Stimulated activated CD8-positive, alpha-beta memory T cell treated with anti-CD3 and anti-CD28 coated beads, Interleukin-15, amount 100 ng/mL, for 24 hours (primary cell): ENCODE measurements at places on chromosomes 11 and 22.

DNA sequence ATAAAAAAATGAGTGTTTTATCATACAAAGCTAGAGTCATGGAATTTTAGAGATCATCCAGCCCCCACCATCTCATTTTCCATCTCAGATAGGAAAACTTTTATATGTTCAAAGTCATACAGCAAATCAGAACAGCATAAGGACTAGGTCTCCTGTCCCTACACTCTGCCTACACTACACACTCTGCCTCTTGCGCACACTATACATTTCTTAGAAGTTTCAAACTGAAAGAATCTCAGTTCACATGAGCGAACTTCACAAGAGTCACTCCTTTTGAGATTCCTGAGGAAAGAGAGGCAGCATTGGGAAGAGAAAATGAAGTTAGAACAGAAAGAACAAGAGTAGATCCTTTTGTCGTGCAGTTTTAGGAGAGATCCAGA, 36.5 kb downstream of the ART5 start:
- DNase-seq: no peak

GRCh38 chr11:67279589-67280340, 9.3 kb upstream of the ANKRD13D start:
- no peak for DNase-seq

- peak; percentile 50 for DNase-seq
Observed at GRCh38 chr22:41301085-41302020, at the start of gene ZC3H7B. TSS of gene ZC3H7B (plus strand) at chr22:41301525. CDS start at chr22:41320661, 19,136 bp downstream.

- no peak for DNase-seq
Observed at GRCh38 chr22:25064894-25065560, 112.5 kb downstream of the KIAA1671 start.

DNA sequence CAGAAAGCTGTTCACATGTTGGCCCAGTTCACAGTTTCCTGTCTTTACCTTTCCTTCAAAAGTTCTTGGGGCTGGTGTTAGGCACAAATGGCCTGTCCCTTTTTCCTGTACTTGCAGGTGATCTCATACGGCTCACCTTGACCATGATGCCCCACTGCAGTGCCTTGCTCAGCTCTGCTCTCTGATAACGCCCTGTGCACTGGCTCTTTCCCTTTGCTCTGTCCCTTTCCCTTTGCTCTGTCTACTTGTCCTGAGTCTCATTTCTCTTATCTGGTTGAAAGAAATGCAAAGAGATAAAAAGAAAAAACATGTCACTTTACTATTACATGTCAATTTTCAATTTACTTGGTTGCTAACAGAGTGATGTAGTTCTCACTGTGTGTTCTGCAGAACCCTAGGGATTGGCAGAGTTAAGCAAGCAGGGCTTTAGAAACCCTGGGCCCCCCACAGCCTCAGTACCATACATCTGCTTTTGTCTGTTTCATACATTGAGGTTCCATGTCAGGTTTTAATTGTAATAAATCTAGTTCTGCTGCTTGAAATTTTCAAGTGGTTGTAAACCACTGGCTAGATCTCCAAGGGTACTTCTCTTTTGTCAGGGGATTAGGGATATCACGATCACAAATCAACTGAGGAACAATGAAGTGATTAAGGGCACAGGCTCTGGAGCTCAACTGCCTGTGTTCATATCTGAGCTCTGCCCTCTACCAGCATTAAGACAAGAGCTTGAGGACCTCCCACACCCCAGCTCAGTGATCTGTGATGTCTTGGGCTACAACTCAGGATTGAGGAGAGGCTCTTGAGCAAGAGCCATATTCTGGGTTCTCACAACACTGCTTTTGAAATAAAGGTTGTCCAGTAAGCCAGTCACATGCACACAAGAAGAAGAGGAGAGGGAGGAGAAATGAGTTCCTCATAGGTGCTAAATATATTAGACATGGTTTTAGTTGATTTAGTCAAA, 16.3 kb upstream of the SORL1 start:
- no peak for DNase-seq

DNA sequence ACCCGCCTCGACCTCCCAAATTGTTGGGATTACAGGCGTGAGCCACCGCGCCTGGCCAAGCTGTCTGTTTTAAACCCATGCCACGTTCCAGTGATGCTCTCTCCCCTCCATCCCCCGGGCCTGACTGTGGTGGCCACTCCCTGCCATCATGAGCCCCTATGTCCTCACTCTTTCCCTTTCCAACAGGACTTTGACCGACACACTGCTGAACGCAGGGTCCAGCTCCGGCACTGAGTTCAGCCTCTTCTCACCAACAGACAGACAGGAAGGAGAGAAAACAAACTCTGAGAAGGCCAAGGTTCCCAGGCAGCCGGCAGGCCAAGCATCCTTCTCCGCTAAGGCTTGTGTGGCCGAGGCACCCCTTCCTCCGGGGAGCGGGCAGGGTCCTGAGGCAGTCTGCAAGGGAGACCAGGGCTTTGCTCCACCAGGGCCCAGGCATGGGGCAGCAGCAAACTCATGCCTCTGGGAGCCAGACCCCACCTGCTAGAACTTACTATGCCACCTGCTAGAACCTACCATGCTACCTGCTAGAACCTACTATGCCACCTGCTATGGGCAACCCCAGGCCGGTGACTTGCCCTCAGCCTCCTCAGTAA, 152.7 kb downstream of the CRYBB2 start:
- no peak for DNase-seq

GRCh38 chr11:92771701-92772100, 197.8 kb upstream of the MTNR1B start:
- DNase-seq: no peak

- DNase-seq: no peak
Observed at GRCh38 chr11:13043912-13044628, 35.0 kb downstream of the RASSF10 start.

- no peak for DNase-seq
Observed at GRCh38 chr22:20380486-20380885, 13.5 kb upstream of the ZNF74 start.

DNA sequence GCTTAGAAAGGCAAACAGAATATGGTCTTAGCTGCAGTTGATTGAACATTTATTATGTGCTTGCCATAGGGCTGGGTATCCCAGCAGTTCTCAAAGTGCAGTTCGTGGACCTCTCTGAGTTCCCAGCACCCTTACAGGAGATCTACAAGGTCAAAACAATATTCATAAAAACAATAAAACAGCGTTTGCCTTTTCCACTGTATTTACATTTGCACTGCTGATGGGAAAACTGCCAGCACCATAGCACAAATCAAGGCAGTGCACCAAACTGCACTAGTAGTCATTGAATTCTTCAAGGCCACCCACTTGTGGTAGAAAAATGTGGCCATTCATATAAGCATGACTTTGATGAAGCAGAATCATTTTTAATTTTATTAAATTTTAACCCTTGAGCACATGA, 128.1 kb downstream of the CCDC34 start:
- no peak for DNase-seq

DNA sequence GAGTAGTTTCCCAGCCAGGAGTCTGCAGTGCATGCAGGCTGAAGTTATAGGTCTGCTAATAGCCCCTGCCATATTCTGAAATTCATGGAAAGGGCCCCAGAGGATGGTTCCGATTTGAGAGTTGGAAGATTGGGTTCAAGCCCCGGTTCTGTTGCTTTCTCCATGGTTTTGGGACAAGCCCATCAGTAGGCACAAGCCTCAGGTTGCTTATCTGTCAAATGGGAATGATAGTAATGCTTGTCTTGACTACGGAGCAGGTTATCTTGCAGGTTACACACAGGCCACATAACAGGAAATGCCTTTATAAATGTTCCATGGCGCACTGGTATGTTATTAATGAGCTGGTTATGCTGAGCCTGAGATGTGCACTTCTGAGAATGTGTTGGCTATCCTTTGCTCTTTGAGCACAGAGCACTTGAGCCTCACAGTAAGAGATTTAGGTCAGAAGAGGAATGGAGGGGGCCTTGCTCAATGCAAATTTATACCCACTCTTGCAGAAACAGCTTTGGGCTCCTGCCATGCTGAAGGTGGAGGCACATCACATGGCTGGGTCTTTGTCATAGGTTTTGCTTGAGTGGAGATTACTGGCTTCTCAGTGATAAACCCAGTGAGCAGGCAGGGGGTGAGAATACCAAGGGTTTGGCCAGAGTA, 47.1 kb downstream of the ZNRF3 start:
- DNase-seq: no peak

- no peak for DNase-seq
Observed at GRCh38 chr11:47943721-47944586, 36.4 kb upstream of the PTPRJ start.

- DNase-seq: no peak
Observed at GRCh38 chr11:15248749-15249148, 134.0 kb downstream of the INSC start.

DNA sequence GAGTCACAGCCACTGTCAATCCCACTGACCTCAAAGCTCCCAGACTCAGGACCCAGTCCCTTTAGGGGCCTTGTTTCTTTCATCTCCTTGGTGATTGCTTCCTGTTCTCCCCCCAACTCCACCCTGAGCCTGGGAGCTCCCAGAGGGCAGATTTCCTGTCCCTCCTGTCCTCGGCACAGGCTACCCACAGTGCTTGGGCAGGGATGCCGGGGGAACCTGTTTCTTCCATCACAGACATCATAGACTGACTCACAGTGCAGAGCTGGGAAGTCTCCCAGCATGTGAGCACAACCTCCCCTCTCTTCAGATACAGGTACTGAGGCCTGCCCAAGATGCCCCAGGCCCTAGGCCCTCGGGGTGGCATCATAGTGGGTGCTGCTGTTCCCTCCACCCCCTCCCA, 16.6 kb downstream of the TRIM29 start:
- no peak for DNase-seq

DNA sequence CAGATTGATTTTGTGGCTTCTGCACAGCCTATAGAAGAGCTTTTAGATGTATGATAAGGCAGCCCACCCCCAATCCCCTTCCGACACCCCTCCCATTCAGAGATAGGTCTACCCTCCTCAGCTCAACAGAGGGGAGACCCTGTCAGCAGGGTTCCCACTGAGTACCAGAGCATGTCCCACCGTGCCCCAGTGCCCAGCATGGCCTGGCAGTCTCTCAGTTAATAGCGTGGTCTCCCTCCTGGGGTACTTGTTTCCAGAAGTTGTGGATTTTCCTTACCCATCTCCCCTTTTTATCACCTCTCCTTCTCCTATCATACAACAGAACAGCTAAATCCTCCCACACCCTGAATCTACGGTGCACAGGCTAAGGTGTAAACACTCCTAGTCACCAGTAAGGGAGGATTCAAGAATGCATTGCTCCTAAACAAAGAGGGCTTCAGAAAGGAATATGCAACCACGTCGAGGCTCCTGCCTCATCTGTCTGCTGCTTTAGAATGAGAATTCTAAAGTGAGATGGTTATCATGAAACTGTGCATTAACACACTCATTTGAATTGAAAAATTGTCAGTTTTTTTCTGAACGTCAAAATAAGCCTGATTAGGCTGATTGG, 6.7 kb downstream of the PLAAT2 start:
- no peak for DNase-seq

- DNase-seq: no peak
Observed at GRCh38 chr11:27471589-27472397, 797 bp downstream of the LGR4 start.

GRCh38 chr11:61855939-61856680, 28.0 kb downstream of the FADS2 start:
- no peak for DNase-seq

- no peak for DNase-seq
Observed at GRCh38 chr11:119537306-119538253, 114.6 kb upstream of the THY1 start.

DNA sequence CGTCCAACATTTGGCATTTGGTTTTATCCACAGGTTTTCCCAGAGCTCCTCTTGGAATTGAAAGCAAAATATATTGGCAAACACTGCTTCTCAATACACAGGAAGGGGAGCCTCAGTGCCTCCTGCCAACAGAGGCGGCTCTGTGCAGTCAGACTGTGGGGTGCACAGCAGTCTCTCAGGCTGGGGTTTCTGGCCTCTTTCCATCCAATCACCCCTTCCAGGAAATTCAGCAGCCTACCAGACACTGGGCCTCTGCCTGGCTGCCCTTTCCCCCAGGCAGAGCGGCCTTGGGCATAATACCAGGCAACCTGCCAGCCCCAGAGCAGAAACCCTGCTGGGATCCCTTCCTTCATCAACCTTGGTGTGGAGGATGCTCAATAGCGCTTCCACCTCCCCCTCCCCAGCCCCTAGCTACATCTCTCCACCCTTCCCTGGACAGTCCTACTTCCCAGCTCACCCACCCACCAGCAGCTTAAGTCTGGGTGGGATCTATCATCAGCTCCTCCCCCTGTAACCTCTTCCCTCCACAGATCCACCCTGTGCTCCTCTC, 17.8 kb upstream of the RAPSN start:
- no peak for DNase-seq

- DNase-seq: no peak
Observed at GRCh38 chr11:111082664-111083063, 162.9 kb upstream of the POU2AF2 start.

GRCh38 chr11:70556884-70557741, 158.8 kb downstream of the CTTN start:
- no peak for DNase-seq

DNA sequence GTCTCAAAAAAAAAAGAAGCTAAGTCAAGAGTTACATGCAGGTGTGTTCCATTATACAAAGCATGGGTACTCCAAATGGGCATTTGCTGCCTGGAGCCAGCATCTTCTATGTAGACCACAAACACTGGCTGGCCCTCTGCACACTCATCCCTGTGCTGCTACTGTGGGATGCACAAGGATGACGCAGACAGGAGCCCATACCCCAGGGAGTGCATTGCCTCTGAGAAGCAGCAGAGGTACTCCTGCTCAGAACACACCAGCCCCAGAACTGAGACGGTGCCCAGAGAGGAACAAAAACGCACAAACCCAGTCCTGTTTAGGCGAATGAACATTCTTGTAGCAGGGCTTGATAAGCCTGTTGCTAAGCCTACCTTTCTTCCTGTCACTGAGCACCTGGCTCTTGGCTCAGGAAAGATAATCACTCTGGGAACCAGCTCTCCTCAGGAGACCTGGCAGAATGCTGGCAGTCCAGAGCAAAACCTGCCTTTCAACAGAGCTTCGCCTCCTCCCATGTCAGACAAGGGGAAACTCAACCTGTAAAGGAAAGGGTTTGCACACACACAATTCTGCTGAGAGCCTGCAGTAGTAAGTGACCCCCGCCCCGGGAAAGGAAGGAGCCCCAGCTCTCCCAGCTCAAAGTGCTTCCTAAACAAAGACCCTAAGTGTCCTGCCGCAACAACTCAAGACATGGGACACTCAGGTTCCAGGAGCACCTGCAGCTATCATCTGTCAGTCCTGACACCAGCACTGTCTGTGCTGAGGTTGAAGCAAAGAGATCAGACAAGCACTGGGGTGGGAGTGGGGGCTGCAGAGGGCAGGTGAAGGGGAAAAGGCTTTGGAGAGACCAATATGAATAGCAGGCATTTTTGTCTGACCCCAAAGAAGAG, 145.7 kb downstream of the TENM4 start:
- no peak for DNase-seq
